ENCODE measurements at places on chromosomes 3 and 15.

GRCh38 chr3:156586905-156587759, 32.2 kb upstream of the SSR3 start:
- DNase-seq = no peak

DNA sequence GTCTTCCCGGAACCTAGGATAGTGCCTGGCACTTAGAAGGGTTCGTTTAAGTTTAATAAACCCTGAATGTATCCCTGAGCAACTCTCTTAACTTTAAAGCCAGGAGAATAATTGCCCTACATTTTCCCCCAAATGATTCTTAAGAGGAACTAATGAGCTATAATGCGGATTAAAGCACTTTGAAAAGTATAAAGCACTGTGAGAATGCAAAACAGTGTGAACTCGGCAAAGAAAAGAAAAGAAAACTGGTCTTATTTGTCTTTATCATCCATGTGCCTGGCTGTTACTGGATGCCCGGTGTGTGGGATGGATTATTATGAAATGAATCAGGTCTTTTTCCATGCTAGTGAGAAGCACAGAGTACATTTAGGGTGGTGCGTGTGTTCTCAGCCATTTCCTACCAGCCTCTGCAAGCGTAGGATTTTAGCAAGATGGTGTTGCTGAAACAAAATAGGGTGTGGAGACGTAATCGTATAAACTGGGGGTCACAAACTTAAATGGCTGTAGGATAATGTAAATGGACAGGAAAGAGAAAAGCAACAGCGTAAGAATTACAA, 983 bp downstream of the KBTBD12 start:
- no peak for DNase-seq

DNA sequence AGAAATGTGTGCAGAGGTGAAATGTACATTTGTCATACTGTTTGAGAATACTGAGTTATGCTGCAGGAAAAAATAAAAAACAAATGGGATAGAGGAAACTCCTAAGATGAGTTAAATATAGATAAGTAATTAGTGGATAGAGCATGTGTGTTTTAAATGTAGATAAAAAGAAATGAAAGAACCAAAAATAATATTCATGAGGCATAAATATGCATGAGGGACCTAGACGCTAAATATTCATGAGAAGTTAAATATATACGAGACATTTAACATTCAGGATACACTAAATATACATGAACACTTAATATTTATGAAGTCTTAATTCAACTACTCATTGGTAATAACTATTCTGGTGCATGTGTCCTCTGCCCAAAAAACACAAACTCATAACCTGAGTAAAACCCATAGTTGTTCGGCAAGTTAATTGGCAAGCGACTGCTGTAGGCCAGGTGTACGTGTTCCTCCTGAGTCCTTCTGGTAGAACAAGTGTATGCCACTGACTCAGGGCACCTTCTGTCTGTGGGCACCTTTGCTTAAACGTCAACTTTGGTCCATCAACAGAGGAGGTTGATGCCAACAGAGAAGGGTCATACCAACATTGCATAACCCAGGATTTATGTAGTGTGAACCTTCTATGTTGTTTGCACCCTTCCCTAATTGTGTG, 24.5 kb upstream of the DENND6A start:
- DNase-seq = no peak

DNA sequence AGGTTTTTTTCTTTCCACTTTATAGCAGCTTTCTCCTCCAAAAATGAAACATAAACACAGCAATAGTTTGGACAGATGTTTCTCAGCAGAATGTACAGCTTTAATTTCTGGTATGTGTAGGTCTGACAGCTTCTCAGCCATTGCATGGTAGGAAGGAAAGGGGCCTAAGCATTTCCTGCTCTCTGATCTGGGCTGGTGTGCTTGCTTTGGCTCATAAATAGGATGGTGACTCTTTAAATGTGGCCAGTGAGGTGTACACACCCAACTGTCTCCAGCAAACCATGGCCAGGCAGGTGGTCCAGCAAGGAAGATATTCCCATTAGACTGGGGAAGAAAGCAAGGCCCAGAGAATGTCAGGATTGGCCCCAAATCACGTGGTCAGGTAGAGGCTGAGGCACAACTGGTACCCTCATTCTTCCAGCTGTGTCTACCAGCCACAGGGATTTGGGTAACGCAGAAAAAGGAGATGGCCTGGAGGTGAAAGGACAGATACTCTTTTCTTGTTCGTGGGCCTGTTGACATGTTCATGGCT, 52.1 kb downstream of the ITGA11 start:
- no peak for DNase-seq

- DNase-seq = no peak
These were observed 25.5 kb downstream of the ZXDC start for GRCh38 chr3:126450219-126450618.

GRCh38 chr15:51077221-51078153, 17.2 kb downstream of the TNFAIP8L3 start:
- peak; percentile 23 for DNase-seq

GRCh38 chr3:100425316-100425715, 24.0 kb downstream of the LNP1 start:
- DNase-seq = no peak

DNA sequence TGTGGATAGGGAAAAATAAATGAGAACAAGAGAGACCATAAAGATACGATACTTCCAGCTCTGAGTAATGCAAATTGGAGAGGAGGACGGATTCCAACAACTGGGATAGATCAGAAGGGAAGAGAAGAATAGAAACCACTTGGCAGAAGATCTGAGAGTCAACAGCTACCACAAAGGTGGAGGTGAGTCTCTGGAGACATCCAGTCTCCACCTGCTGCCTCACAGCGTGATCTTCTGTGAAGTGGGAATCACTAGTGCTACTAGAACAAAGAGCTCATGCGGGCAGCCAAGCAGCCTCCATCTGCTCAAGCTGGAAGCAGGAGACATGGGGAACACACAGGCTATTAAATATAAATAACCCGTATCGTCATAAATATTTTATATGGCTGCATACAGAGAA, 558.5 kb upstream of the CFAP20DC start:
- DNase-seq = no peak

- DNase-seq = peak; percentile 25
These were observed 58.2 kb downstream of the RAB7A start for GRCh38 chr3:128784232-128784631.

DNA sequence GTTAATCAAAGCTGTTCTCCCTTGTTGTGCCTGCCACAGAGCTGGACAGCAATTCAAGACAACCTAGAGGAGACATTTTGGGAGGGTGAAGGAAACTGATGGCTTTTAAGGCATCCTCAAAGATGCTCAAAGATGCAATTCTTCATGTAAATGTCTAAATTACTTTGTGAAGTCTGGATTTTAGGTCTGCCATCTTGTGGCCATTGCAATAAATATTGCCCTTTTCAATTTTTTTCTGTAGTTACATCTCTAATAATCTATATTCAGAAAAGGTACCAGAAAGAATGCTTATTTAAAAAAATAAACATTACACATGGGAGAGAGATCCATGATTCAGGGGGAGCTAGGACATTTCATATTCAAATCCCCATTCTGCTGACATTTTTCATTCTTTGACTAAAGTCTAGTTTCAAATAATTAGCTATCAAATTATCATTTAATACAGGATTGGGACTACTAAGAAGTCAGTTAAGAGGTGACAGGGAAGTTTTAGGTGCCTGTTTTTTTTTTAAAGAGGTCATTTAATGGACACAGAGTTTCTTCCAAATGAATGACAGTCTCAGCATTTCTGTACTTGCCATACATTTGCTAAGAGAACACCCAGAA, 259.8 kb upstream of the WNT5A start:
- DNase-seq = no peak

DNA sequence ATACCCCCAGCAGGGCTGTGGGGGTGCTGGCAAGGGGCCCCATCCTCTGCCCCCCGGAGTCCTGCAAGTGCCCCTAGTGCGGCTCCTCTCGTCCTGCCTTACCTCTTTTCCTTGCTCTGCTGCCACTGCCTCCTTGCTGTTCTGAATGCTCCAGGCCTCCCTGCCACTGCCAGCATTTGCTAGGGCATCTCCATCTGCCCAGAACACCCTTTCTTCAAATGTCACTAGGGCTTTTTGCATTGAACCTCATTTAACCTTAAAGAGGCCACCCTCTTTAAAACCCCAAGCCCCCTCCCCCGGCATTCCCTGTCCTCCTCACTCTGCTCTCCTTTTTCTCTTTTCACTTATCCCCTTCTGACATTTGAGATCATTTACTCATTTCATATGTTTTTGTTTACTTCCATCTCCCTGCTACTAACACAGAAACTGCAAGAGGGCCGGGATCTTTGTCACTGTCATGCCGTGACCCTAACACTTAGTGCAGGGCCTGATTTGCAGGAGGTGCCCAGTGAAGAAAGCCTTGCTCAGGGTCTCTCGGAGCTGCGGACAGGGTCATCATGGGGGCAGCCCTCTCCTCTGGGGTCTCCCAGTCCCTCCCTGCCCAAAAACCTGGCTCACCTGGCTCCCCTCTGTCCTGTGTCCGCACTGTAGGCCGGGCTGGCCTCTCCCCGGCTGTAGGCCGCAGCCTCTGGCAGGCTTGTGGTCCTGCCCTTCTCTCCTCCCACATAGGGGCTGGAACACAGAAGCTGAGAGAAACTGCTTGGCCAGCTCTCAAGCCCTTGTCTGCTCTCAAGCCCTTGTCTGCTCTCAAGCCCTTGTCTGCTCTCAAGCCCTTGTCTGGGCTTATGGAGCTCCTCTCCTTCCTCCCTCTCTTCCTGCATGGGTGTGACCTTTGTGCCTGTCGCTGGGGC, at the start of gene ACOX2:
TSS of gene ACOX2 (minus strand) at position 690 of the 911 bp plus-strand sequence. CDS start 2,084 bp downstream, outside the sequence.
- no peak for DNase-seq

GRCh38 chr3:129602730-129603560, 3.5 kb downstream of the PLXND1 start:
- DNase-seq = no peak

- no peak for DNase-seq
These were observed 534.2 kb downstream of the NSUN3 start for GRCh38 chr3:94596887-94597566.

DNA sequence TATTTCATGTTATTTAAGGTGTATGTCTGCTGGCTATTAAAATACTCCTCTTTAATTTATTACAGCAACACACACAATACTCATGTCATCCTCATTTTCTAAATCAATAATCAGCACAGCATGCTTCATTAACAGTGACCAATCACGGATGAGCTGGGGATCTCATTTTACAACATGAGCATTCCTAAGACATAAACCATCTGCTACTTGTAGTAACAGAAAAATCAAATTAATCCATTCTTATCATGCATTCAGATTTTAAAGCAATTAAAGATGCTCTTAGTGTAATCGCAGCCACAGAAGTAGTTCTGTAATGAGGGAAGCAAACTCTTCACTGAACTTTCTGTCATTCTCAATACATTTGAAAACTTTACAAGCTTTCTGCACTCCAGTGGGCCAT, 191.1 kb downstream of the TBC1D5 start:
- no peak for DNase-seq

GRCh38 chr3:28624084-28624483, 275.5 kb upstream of the AZI2 start:
- DNase-seq = no peak

DNA sequence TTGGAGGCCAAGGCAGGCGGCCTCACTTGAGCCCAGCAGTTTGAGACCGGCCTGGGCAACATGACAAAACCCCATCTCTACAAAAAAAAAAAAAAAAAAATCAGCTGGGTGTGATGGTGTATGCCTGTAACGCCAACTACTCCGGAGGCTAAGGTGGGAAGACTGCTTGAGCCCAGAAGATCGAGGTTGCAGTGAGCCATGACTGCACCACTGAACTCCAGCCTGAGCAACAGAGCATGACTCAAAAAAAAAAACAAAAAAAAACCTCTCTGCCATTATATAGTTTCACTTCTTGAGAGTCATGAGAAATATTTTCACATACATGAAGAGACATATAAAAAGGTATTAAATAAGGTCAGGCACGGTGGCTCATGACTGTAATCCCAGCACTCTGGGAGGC, 45.9 kb upstream of the CP start:
- no peak for DNase-seq

DNA sequence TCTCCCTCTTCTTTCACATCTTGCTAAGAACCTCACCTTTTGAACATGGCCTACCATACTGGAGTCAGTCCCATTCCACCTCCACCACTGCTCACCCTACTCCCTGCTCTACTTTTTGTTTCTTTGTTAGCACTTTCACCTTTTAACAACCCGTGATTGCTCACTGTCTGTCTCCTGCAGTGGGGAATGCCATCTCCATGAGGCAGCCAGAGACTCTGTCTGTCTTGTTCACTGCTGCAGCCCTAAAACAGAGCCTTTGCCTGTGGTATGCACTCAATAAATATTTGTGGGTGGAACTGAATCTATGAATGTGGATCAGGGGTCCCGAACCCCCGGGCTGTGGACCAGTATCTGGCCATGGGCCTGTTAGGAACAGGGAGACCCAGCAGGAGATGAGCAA, 16.5 kb upstream of the TLE3 start:
- no peak for DNase-seq

- no peak for DNase-seq
These were observed 2.4 kb upstream of the CFAP91 start for GRCh38 chr3:119700269-119700919.

DNA sequence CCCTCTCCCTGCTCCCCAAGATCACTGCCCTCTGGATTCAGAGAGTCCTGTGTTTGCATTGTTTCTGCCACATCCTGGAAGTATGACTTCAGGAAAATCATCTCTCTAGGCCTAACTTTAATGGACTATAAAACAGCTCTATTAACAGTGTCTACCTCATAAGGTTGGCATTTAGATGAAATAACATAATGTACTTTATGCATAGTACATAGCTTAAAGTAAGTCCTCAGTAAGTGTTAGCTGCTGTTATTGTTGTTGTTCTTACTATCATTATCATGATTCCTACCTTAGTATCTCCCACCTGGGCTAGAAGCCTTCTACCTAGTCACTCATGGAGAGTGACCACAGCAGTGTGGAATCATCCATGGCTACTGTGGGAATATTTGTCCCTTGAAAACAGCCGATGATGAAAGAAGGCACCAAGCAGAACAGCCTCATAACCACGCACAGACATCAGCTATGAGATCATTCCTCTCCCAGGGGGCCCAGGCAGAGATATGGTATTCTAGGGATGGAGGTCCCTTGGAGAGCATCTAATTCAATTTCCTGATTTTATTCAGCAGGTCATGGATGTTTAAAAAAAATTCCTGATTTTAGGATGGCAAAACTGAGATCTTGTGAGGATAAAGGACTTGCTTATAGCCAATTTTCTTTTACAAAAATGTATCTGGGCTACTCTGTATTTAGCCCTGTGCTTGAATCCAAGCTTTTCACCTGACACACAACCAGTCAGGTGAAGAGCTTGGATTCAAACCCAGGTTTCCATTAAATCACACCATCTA, 1.9 kb downstream of the FSD2 start:
- no peak for DNase-seq

Data from stimulated activated CD8-positive, alpha-beta memory T cell treated with anti-CD3 and anti-CD28 coated beads, Interleukin-4, amount 100 ng/mL, for 1 hour (primary cell).